ENCODE measurements at places on chromosomes 5 and 9. TPM values are rescaled to one million over a fixed set of nuclear protein-coding genes. Genes with fewer than 3 reads are reported as not detected.

DNA sequence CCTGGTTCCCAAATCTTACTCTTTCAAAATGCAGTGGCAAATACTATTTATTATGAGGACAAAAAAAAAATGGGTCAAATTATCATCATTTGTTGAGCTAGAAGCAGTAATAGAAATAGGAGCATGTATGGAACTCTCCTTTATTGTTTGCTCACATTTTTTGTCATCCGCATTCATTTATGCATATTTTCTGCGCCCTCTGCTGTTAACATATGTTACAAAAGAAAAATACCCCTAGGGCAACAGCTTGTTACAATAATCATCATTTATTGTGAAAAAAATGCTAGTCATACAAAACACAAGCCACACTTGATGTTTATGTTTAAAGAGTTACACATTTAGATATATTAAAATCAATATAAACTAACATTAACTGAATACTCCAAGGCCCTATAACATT lies 328.2 kb downstream of the TUSC1 start:
- no peaks in the 10 kb centered on the region for H3K4me1 ChIP-seq
- H3K4me3 ChIP-seq, result no peak overlapping the region
- no peak for DNase-seq
- no peaks in the 10 kb centered on the region for H3K27me3 ChIP-seq

DNA sequence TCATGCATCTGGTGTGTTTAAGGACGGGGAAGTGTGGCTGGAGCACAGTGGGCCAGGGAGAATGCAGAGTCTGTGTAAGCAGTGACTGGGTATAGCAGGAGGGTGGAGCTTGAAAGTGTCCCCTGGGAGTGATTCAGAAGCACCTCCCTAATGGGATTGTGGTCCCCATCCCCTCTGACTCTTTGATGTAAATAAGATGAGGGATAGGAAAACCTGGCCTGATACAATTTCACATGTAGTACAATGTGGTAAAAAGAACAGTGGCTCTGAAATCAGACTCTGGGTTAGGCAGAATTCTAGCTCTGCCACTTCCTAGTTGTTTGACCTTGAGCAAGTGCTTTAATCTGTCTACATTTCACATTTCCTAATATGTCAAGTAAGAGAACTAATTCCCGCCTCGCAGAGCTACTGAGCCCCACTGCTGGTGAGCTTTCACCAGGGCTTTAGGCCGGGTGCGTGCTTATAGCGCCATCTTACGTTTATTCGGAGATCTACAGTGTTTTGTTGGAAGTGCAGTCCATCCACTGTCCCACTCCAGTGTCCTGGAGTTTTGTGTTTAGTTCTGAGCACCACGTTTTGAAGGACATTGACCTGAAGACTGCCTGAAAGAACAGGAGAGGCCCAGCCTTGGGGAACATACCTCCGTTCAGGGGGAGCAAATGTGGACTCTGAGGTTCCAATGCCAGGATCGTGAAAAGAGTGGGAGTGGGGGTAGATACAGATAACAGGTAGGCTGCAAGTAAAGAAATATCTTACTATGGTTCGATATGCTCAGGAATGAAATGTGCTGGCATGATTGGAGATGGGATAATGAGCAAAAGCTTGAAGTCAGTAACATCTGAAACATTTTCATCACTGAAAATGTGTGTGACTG lies 51.2 kb upstream of the TESK1 start:
- H3K27me3 ChIP-seq, result peaks cover 10% of the 10 kb centered on the region
- H3K36me3 ChIP-seq, result no peaks in the 10 kb centered on the region
- H3K27ac ChIP-seq, result no peak overlapping the region

DNA sequence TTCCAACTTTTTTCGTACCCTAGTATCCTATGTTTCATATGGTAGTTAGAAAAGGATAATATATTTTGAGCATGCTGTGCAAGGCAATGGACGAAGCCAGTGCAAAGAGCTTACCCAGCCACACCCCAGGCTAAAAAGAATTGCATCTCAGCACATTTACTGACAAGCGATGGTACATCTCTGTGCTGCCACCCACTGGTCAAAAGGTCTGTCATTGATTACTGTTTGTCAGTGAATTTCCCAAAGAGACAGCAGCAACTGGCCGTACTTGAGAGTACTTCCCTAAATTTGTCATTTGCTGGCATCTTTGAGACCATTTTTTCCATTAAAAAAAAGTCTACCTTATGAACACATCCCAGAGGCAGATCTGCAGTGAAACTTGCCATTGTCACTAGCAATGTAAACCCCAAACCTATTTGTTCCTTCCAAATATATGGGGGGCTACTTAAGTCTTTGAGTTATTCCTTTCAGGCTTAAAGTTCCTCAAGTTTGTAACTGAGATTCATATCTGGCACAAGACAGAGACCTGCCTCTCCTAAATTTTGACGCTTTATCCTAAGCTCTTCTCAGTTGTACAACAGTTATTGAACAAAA lies 184.3 kb downstream of the CTNND2 start:
- H3K4me1 ChIP-seq, result no peaks in the 10 kb centered on the region
- H3K4me3 ChIP-seq, result no peak overlapping the region
- H3K27ac ChIP-seq, result no peak overlapping the region
- no peaks in the 10 kb centered on the region for H3K36me3 ChIP-seq
- no peaks in the 10 kb centered on the region for H3K27me3 ChIP-seq
- DNase-seq, result no peak

- H3K4me3 ChIP-seq, result no peak overlapping the region
- H3K27ac ChIP-seq, result no peak overlapping the region
- no peaks in the 10 kb centered on the region for H3K36me3 ChIP-seq
These were observed 233.2 kb upstream of the PRDM9 start for GRCh38 chr5:23274171-23274570.

DNA sequence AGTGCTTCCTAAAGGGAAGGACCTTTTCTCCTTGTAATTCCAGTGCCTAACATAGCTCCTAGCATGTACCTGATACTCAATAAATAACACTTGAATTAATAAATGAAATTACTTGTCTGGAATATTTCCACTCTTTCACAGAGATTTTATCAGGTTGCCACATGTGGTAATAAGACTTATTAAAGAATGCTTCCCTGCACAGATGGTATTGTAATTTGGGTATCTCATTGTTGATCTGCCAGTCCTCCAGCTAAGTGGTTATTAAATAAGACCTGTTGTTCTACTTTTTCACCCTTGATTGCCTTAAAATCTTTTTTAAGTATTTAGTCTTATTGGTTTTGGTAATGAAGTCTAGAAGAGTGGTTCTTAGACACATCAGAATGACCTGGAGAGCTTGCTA lies 28.1 kb upstream of the CETN3 start:
- DNase-seq, result no peak
- H3K36me3 ChIP-seq, result no peaks in the 10 kb centered on the region
- H3K4me1 ChIP-seq, result peaks cover 5% of the 10 kb centered on the region
- H3K4me3 ChIP-seq, result no peak overlapping the region
- H3K27me3 ChIP-seq, result peaks cover 6% of the 10 kb centered on the region
- H3K27ac ChIP-seq, result no peak overlapping the region

DNA sequence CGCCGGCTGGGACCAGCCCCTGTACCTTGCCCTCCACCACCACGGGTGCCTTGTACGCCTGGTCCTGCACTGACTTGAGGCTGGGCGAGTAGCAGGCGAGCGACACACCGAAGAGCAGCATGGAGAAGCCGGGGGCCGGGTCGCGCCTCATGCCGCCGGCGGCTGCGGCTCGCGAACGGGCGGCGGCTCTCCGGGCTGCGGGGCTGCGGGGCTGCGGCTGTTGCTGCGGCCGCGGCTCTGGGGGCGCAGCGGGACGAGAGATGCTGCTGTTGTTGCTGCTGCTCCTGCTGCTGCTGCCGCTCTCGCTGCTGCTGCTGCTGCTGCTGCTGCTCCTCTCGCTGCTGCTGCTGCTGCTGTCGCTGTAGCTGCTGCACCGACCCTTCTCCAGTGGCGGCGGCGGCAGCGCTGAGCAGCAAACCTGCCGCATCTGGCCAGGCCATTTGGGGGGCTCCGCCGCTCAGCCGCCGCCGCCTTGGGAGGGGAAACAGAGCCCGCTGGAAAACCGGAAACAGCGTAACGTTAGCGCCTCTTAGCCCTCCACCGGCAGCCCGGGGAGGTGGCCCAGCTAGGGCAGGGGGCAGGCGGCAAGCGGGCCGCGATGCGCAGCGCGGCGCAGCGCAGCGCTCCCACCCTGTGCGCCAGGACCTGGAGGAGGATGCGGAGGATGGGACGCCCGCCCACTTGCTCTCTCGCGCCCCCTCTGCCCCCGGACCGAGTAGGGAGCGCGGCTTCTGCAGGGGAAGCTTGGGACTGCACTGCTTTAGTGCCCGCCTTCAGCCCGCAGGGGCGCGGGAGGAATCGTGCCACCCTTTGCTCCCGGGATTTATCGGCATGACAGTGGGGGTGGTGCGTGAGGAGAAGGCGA lies at the start of gene NRG2:
NRG2 (minus strand) TSS at position 657 of the 865 bp plus-strand sequence.
- peak within 1 kb of the TSS; percentile 74 for H3K4me3 ChIP-seq
- peak; percentile 69 for DNase-seq
- H3K4me1 ChIP-seq, result peaks cover 7% of the 10 kb centered on the region
- no peak within 1 kb of the TSS for H3K27ac ChIP-seq
- H3K36me3 ChIP-seq, result no peaks in the 10 kb centered on the region
- peaks cover 71% of the 10 kb centered on the region for H3K27me3 ChIP-seq

DNA sequence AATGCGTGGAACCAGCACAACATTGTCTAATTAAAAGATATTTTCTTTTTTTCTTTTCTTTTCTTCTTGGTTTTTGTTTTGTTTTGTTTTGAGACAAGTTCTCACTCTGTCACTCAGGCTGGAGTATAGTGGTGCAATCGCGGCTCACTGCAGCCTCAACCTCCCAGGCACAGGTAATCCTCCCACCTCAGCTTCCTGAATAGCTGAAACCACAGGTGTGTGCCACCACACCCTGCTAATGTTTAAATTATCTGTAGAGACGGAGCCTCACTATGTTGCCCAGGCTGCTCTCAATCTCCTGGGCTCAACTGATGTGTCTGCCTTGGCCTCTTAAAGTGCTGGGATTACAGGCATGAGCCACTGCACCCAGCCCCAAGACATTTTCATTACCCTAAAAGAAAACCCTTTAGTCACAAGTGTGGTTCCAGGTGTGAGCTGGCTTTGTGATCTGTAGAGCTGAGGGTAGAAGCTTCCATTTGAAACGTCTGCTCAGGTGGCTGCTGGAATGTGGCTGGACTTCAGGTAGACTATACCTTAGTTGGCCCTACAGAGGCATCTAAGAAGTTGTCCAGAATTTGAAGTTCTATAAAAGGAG lies 19.1 kb upstream of the NEK6 start:
- H3K27ac ChIP-seq, result peak overlapping the region; percentile 27
- H3K4me3 ChIP-seq, result peak overlapping the region; percentile 45
- H3K27me3 ChIP-seq, result peaks cover 33% of the 10 kb centered on the region
- peaks cover 4% of the 10 kb centered on the region for H3K36me3 ChIP-seq

DNA sequence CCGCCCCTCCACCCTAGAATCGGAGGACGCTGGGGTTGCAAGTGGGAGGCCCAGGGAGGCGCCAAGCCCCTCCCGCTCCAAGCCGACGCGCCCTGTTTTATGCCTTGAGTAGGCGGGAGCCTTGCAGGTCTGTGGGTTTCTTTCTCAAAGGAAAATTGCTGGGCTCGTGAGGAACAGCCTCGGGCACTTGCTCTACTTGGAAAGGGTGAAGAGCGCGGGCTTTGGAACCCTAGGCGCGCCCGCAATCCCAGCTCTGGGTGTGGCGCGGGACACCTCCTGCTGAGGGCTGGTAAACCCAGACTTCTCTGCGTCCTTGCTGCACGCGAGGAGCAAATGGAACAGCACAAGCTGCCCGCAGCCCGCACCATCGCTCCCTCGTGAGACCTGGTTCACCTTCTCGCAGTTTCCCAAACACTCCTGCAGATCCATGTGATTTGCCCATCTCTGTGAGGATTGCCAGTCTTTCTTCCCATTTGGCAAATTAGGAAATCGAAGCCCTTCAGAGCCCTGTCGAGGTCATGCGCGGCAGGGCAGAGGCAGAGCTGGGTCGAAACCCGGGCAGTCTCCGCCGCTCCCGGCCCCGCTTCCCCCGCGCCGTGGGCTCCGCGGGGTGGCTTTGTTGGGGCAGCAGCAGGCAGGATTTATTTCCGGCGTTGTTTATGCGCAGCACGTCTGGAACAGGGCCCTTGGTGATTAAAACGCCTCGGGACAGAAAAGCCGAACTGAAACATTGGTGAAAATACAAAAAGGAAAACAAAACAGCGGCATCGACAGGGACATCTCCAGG lies 98.4 kb upstream of the CPLX2 start:
- DNase-seq, result no peak
- no peak overlapping the region for H3K4me3 ChIP-seq
- no peaks in the 10 kb centered on the region for H3K4me1 ChIP-seq
- H3K36me3 ChIP-seq, result no peaks in the 10 kb centered on the region

DNA sequence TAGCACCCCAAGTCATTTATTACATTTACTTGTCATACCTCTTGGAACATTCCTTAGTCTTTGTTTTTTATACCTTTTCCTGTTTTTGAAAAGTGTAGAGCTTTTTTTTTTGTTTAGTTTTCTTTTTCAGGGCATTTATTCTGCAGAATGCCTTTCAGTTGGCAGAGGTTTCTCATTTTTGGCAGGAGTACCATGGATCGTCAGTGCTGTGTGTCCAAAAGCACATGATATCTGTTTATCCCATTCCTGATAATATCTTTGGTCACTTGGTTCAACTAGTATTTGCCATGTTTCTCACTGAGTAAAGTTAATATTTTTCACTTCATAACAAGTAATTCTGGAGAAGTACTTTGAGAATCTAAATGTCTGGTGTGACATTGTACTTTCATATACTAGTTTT lies 10.7 kb downstream of the OGN start:
- H3K4me1 ChIP-seq, result no peaks in the 10 kb centered on the region
- no peak overlapping the region for H3K4me3 ChIP-seq
- no peaks in the 10 kb centered on the region for H3K27me3 ChIP-seq
- no peak overlapping the region for H3K27ac ChIP-seq
- H3K36me3 ChIP-seq, result no peaks in the 10 kb centered on the region

- H3K27me3 ChIP-seq, result peaks cover 7% of the 10 kb centered on the region
- H3K4me3 ChIP-seq, result no peak overlapping the region
- H3K36me3 ChIP-seq, result no peaks in the 10 kb centered on the region
- H3K27ac ChIP-seq, result no peak overlapping the region
- DNase-seq, result no peak
- H3K4me1 ChIP-seq, result no peaks in the 10 kb centered on the region
These were observed 28.1 kb downstream of the DAPK1 start for GRCh38 chr9:87525546-87526303.

DNA sequence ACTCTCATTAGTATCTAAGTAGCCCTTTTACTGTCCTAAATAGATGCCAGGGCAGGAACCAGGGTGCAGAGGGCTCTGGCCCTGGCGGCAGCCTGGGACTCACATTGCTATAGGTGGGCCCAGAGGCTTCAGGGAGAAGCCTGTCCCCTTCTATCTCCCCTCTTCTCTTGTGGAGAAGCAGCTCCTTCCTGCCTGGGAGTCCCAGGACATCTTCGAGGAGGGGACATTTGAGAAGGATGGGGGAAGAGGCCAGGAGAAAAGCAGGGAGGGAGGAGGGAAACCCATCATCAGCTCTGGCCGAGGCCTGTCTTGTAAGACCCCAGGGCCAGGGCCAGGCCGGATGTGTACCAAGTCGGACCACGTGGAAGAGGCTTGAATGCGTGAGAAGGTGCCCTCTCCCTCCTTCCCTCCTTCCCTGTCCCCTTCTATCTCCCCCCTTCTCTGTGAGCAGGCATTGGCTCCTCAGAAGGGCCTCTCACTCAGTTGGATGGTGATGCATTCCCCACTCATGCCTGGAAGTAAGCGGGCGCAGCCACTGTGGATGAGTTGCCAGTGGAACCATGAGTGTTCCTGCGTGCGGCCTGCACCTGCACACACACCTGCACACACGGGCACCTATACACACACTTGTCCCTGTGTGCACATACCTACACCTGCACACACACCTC lies 20.7 kb upstream of the LPCAT1 start:
- no peaks in the 10 kb centered on the region for H3K27me3 ChIP-seq
- no peaks in the 10 kb centered on the region for H3K4me1 ChIP-seq
- no peaks in the 10 kb centered on the region for H3K36me3 ChIP-seq
- DNase-seq, result no peak

The OR1N2 gene
- total RNA-seq, result not detected

The PRUNE2 gene
- total RNA-seq, result 0.57 TPM

The ZNF883 gene
- total RNA-seq, result 1.5 TPM

The RMRP gene
- total RNA-seq, result 10,447 TPM

The BRD9 gene
- 65.6 TPM for total RNA-seq

The CARTPT gene
- not detected for total RNA-seq

The ARID3C gene
- total RNA-seq, result not detected

The SNAPC4 gene
- total RNA-seq, result 9.6 TPM

The PRRC2B gene
- 300 TPM for total RNA-seq
